ENCODE measurements at places on chromosomes 16 and 17.

- H3K27ac ChIP-seq = no peak overlapping the region
- no peaks in the 10 kb centered on the region for H3K36me3 ChIP-seq
- no peak for DNase-seq
- no peaks in the 10 kb centered on the region for H3K4me1 ChIP-seq
- H3K4me3 ChIP-seq = no peak overlapping the region
Observed at GRCh38 chr16:86458149-86458777, 52.1 kb upstream of the FOXF1 start.

DNA sequence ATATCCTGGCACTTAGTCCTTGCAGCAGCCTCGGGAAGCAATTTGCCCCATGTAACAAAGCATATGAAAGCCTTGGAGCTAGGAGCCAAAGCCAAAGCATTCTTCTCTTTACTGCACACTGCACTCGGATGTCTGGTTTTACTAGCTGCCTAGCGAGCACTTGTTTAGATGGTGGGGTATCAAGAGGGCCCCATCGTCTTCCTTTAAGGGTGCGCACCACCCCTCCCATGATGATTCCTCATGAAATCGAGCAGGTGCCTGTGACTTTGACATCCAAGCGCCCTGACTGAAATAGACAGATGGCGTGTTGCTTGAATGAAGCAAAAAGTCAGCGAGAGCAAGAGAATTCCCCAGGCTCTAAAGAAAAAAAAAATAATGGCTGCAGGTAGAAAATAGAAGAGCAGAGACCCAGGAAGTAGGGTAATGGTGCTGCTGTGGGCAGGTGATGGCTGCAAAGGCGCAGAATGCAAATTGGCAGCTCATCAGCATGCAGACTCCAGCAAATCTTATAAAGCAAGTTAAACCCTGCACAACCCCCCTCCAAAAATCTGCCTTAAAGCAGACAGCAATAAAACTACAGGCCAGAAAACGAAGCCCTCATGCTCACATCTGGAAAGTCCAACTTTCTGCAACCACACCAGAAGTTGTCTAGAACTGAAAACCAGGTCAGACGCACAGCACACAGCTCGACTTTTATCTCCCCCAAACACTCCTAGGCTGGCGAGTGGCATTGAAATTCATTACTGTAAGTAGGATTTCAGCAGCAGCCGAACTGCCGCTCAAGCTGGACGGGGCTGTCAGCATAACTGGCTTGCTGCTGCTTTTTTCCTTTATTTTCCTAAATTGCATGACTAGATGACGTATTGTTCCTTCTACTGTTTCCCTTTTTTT, 384.3 kb downstream of the RBFOX1 start:
- no peaks in the 10 kb centered on the region for H3K4me1 ChIP-seq
- H3K36me3 ChIP-seq = no peaks in the 10 kb centered on the region
- no peaks in the 10 kb centered on the region for H3K27me3 ChIP-seq
- H3K27ac ChIP-seq = no peak overlapping the region

DNA sequence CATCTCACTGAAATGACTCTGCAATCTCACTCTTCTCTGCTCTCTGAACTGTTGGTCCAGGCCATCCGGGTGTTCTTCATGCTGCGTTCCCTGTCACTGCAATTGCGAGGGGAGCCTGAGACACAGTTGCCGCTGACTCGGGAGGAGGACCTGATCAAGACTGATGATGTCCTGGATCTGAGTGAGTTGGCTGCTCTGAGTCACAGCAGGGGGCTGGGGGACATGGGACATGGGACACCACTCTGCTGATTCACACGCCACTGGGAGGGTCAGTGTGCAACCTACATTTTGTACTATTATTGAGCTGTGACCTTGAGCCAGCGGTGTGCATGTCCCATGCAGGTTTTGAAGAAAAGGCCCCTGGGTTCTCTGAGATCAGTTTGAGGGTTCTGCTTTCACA, 116.5 kb downstream of the CLEC16A start:
- H3K36me3 ChIP-seq = peaks cover 21% of the 10 kb centered on the region
- DNase-seq = no peak
- no peak overlapping the region for H3K4me3 ChIP-seq
- peaks cover 4% of the 10 kb centered on the region for H3K4me1 ChIP-seq
- H3K27me3 ChIP-seq = no peaks in the 10 kb centered on the region
- H3K27ac ChIP-seq = no peak overlapping the region

DNA sequence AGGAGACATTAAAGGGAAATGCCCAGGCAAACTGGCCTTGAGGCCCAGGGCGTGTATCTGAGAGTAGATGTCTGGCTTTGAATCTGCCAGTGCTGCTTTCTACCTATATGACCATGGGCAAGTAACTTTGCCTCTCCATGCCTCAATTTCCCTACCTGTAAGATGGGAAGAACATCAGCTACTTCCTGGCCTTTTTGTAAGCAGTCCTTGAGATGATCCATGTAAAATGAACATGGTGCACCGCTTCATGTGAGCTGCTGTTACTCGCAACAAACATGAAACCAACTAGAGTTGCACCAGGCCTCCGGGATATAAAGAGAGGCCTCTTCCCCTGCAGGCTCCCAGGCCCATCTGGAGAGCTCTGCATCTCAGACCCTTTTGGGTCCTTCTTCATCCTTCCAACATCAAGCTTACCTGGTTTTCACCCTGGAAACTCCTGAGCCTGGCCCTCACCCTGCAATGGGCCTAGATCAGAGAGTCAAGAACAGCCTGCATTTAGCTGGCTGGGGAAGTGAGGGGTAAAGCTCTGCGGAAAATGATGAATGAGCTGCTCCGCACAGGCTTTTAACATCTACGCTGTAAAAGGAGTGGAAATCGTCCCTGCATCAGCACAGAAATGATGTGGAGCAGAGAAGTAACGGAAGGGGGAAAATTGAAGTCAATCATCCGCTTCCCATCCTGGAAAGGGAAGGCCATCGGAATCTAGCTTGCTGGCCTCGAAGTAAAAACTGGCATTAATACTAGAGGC, 2.3 kb upstream of the MYH11 start:
- H3K27me3 ChIP-seq = peaks cover 17% of the 10 kb centered on the region
- no peak overlapping the region for H3K27ac ChIP-seq
- peaks cover 10% of the 10 kb centered on the region for H3K4me1 ChIP-seq

GRCh38 chr16:72807245-72807644, 240.7 kb downstream of the ZFHX3 start:
- no peaks in the 10 kb centered on the region for H3K4me1 ChIP-seq
- no peaks in the 10 kb centered on the region for H3K27me3 ChIP-seq
- H3K27ac ChIP-seq = no peak overlapping the region
- DNase-seq = no peak
- H3K4me3 ChIP-seq = no peak overlapping the region
- H3K36me3 ChIP-seq = no peaks in the 10 kb centered on the region

DNA sequence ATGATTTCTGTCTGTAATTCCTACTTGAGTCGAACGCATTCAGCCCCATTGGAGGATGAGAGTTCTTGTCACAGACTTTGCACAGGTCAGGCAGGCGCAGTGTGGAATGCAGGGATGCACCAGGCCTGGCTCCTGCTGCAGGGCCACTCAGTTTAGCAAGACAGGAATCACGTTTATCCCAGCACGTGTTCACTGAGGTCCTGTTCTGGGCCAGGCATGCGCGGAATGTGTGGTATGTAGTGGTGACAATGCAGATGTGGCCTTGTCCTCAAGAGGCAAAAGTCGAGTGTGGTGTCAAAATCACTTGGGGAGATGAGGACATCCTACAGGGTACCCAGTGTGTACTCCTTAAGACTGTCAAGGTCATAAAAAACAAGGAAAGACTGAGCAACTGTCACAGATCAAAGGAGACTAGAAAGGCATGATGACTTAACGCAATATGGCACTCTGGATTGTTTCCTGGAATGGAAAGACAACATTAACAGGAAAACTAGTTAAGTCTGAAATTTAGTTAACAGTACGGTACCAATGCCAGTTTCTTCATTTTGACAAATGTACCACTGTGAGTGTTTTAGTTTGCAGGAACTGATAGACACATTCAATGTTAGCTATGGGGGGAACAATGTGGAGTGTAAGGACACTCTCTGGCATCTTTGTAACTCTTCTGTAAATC, 121.5 kb upstream of the ADAMTS18 start:
- no peak overlapping the region for H3K4me3 ChIP-seq
- no peaks in the 10 kb centered on the region for H3K27me3 ChIP-seq
- no peak overlapping the region for H3K27ac ChIP-seq
- no peaks in the 10 kb centered on the region for H3K4me1 ChIP-seq
- no peak for DNase-seq
- no peaks in the 10 kb centered on the region for H3K36me3 ChIP-seq

- no peaks in the 10 kb centered on the region for H3K27me3 ChIP-seq
- no peak overlapping the region for H3K4me3 ChIP-seq
- no peaks in the 10 kb centered on the region for H3K36me3 ChIP-seq
- H3K4me1 ChIP-seq = peaks cover 4% of the 10 kb centered on the region
- no peak overlapping the region for H3K27ac ChIP-seq
- DNase-seq = no peak
Observed at GRCh38 chr17:5260542-5260941, 21.5 kb upstream of the RABEP1 start.

DNA sequence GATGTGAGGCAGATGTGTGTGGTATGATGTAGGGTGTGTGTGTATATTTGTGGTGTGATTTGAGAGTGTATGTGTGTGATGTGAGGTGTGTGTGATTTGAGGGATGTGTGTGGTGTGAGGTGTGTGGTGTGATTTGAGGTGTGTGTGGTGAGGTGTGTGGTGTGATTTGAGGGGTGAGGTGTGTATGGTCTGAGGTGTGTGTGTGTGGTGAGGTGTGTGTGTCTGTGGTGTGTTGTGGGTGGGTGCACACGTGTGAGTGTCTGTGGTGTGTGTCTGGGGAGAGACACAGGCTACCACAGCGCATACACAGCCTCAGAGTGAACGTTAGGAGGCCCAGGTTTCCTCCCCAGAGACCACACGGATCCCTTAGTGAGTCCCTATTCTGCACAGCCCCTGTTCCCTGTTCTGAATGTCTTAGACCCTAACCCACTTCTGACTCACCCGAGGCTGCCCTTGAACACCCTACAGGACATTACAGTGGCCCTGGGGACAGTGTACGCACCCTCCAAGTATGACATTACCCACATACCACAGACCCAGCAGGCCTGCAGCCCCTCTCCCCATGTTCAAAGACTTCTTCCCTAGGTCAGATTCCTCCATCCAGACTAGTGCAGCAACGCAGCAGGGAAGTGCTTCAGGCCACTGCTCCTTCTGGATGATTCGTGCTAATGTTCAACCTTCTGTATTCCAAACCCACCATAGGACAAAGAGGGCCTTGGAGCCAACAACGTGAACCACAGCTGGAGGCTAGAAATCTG, 3.5 kb upstream of the RAB37 start:
- no peaks in the 10 kb centered on the region for H3K27me3 ChIP-seq
- no peak overlapping the region for H3K27ac ChIP-seq
- peak; percentile 51 for DNase-seq
- no peaks in the 10 kb centered on the region for H3K36me3 ChIP-seq
- no peak overlapping the region for H3K4me3 ChIP-seq

- no peaks in the 10 kb centered on the region for H3K4me1 ChIP-seq
- no peaks in the 10 kb centered on the region for H3K27me3 ChIP-seq
- H3K27ac ChIP-seq = no peak overlapping the region
- H3K36me3 ChIP-seq = no peaks in the 10 kb centered on the region
Observed at GRCh38 chr17:61126473-61127249, 273.0 kb upstream of the TBX2 start.

DNA sequence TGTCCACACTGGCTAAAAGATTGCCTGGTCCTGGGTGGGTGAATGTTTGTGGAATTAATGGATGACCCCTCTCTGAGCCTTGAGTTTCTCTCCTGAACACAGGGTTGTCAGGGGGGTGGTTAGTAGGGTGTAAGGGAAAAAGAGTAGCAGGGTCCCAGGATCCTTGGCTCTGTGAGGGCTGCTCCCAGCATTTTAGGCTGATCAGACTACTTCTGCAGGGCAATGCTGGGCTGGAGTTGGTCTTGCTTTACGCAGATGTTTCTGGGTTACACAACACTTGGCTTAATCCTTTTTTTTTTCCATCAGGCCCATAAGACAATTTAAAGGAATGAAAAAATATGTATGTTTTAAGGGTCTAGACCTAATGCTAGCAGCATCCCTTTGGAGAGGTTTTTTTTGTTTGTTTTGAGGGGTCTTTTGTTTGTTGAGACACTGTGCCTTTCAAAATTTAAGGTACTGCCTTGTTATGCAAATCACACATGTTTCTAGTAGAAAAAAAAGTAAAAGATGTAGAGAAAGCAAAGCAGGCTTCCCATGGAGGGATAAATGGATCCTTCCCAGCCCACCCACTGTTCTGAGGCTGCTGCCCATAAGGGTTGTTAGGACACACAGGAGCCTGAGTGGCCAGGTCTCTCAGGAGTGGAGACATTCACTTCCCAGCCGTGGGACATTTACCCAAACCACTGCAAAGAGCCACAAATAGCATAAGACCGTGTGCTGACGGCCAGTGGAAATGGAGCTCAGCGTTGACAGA, 225.6 kb upstream of the HSBP1 start:
- H3K4me1 ChIP-seq = no peaks in the 10 kb centered on the region
- no peaks in the 10 kb centered on the region for H3K36me3 ChIP-seq
- no peak overlapping the region for H3K4me3 ChIP-seq
- no peaks in the 10 kb centered on the region for H3K27me3 ChIP-seq

- no peak within 1 kb of the TSS for H3K27ac ChIP-seq
- no peaks in the 10 kb centered on the region for H3K4me1 ChIP-seq
- DNase-seq = no peak
- no peaks in the 10 kb centered on the region for H3K36me3 ChIP-seq
Observed at GRCh38 chr17:33292981-33293867, at the start of gene ASIC2. TSS of gene ASIC2 (minus strand) at chr17:33293295.

DNA sequence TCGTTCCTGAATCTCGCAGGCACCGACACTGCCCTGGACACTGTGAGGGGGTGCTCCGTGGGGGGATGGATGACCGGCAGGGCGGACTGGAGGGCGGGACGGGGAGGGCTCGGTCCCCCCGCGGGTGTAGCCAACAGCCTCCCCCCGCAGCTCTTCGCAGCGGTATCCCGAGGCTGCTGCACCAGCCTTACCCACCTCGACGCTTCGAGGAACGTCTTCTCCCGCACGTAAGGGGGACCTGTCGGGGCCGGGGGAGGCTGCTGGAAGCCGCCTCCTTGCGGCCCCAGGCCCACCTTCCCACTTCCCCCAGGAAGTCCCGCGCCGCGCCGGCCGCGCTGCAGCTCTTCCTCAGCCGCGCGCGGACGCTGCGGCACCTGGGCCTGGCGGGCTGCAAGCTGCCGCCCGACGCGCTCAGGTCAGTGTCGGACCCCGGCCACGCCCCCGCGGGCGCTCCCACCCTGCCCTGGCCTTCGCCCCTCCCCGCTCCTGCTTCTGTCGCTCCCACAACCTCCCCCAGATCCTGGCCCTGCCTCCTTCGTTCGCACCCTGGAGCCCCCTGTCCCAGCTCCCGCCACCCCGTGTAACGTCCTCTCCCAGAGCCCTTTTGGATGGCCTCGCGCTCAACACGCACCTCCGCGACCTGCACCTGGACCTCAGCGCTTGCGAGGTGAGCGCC, 3.3 kb downstream of the CARMIL2 start:
- DNase-seq = no peak
- H3K36me3 ChIP-seq = peaks cover 48% of the 10 kb centered on the region
- H3K27me3 ChIP-seq = no peaks in the 10 kb centered on the region
- H3K4me1 ChIP-seq = peaks cover 22% of the 10 kb centered on the region
- H3K27ac ChIP-seq = no peak overlapping the region
- no peak overlapping the region for H3K4me3 ChIP-seq

DNA sequence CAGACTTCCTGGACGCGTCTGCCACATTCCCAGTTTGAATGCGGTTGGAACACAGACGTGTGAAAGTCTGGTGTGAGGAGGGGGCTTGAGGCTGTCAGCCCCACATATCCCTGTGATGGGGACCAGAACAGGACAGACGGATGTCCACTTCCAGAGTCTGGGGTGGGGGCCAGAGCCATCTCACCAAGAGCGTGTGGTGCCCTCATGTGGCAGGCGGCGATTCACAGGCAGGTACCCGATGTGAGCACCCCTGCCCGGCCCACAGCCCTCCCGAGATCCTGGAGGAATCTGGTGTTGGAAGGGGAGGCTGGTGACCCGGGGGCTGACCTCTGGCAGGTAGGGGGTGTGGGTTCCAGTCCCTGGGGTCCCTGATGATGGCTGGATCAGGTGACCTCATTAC, 51.5 kb downstream of the ENGASE start:
- H3K4me1 ChIP-seq = no peaks in the 10 kb centered on the region
- H3K27ac ChIP-seq = no peak overlapping the region
- no peak for DNase-seq
